Suppressor macrophage treated with lipopolysaccharide for 1 hour (primary cell): ENCODE measurements at places on chromosomes 7 and 10.

DNA sequence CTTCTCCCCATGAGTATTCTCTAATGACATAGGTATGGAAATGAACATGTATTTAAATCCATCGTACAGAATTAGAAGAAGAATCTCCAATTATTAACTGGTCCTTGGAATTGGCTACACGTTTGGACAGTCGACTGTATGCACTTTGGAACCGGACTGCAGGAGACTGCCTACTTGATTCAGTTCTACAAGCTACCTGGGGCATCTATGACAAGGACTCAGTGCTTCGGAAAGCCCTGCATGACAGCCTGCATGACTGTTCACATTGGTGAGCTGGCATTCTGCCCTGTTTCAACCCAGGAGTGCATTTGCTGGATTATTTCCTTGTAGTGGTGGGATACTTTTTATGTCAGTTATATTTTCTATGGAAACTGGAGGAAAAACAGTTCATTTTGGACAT lies 32.2 kb downstream of the ZRANB1 start:
- no peak for DNase-seq

- DNase-seq, result no peak
These were observed 18.6 kb downstream of the NPFFR1 start for GRCh38 chr10:70265032-70265689.

DNA sequence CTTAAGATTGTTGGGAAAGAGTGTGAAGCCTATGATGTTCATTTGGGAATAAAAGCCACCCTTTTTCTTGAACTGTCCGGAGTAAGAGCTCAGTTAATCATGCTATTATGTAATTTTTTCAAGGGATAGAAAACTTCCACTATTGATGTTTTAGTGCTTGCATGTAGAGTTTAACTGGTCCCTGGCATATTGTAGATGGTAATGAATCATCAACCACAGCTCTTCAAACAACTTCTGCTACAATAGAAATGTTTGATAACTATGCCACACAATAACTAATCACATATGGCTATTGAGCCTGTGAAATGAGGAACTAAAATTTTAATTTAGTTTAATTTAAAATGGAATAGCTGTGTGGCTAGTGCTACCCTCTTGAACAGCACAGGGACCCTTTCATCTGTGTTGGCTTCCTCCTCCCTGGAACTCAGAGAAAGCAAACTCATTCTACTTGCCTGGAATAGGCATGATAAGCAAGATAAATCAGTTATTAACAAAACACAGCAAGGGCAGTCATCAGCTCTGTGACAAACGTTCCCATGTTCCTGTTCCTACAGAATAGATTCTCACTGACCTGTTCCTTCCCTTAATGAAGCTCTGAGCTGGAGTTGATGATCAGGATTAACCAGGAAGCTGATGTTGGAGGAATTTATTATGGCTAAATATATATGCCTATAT lies 4.9 kb upstream of the SRI start:
- peak; percentile 67 for DNase-seq

DNA sequence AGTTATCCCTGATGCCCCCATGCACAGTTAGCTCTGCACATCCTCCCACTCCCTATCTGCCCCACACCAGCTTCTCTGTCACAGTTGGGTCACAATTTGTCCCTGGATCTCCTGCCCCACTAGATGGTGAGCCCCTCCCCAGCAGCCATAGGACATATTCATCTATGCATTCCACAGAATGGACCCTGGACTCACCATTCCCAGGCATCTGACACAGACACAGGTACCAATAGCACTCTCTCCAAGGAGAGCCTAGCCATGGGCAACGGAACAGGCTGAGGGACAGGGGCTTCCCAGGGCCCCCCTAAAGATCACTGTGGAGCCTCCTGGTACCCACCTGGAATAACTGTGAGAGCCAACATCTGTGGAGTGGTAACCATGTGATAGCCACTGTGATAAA lies 34.7 kb upstream of the EEPD1 start:
- DNase-seq, result no peak

DNA sequence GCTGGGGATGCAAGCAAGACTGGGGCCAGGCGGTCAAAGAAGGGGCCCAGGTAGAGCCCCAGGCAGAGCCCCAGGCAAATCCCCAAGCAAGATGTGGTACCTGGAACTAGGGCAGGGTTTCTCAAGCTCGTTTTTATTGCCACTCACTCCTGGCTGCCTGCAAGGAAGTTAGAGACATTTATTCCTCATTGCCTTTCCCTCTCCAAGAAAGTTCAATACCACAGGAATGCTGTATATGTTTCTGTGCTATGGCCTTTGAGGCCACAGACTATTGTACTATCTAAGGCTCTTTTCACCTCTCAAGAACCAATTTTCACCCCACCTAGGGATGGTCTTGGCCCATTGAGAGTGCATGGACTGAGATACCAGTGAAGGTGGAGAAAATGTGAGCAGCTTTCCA lies 71.3 kb downstream of the TACC2 start:
- DNase-seq, result no peak

DNA sequence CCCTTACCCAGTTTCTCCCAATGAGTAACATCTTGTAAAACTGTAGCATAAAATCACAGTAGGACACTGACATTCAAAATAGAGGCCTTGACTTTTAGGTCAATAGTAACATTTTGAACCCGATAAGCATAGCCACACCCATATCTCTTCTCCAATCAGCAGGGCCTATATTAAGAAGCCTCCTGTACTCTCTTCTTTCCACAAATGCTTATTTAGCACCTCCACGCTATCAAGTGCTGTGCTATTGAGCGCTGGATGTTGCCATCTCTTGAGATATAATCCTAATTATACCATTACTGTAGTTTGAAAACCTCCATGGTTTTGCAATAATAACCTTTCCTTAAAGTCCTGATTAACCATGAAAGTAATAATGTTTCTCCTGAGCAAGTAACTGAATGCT lies 40.1 kb upstream of the CBLL1 start:
- DNase-seq, result no peak

DNA sequence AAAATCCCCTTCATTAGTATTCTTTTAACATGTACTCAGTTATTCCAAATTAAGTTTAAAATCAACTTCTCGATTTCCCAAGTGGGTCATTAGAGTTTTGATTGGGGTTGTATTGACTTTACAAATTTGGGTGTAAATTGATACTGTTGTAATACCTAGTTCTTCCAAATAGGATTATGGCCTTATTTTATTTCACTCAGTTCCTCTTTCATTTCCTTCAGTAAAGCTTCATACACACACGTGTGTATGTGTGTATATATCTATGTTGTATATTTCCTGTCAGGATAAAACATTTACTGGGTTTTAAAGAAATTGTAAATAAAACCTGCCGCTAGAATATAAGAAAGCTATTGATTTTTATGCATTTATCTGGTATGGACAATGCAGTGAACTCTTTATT lies 15.9 kb downstream of the YME1L1 start:
- DNase-seq, result no peak

GRCh38 chr7:45104844-45105587 lies 6.5 kb downstream of the TBRG4 start:
- no peak for DNase-seq

DNA sequence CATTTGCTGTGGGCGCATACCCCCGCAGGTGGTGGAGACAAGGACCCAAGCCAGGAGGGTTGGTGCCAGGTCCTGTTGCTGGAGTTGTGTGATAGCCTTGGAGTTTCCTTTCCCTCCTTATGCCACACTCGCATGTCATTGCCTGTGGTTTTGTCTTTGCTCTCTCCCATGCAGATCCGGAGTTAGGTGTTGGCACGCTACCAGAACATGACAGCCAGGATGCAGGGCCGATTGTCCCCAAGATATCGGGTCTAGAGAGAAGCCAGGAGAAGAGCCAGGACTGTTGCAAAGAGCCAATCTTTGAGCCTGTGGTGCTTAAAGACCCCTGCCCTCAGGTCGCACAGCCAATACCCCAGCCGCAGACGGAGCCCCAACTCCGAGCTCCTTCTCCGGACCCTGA lies 369.2 kb upstream of the GALNT17 start:
- no peak for DNase-seq

DNA sequence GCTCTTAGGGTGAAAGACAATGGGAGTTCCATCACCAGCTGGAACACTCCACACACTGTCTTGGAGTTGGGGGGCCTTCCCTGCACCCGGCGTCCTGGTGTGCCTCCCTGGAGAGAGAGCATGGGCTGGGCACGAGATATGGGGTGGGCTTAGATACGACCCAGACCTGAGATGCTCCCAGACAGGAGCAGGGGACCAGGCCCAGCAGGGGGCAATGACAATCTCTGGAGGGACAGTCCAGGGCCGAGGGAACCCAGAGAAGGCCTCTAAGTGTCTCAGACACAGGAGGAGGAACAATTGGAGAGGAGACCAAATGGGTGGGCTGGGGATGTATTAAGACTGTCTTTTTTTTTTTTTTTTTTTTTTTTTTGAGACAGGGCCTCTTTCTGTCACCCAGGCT lies 40.0 kb downstream of the MYL10 start:
- no peak for DNase-seq

DNA sequence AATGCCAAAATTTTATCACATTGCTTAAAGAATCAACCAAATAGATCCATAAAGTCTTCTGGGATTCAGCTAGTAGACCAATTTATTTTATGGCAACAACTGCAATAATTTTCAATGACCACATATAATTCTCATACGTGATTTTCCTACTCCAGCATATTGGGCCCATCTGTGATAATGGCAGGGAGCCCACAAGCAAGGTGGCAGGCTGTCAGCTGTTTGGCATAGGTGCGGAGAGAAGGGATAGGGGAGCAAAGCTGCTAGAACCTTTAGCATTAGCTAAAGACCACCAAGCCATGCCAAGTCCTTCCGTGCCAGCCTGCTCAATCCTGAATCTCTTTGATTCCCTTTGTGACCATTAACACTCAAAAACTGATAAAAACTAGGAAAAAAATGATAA lies 721.2 kb downstream of the XPNPEP1 start:
- DNase-seq, result no peak

DNA sequence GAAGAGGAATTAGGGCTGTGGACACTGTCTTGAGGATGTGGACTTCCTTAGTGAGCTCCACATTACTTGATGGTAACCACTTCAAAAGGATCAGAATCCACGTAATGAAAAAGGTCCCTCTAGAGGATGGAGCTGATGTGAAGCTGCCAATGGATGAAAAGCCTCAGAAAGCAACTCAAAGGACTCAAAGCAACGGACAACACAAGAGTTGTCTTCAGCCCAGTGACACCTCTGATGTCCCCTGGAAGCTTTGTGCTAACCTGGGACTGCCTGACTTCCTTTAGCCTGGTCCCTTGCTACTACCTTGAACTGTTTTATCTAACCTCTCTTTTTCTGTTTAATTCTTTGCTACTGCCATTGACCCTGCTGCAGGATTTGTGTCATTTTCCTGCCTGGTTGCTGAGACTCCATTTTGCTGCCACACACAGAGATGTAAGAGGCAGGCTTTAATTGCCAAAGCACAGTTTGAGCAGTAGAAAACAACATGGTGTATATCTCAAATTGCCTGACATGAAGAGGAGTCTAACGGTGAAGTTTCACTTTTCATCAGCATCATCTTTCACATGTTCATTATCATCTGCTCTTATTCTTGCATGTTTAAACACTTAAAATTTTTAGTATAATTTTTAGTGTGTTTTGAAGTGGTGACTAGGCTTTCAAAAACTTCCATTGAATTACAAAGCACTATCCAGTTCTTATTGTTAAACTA lies 11.1 kb upstream of the SGCE start:
- no peak for DNase-seq

GRCh38 chr7:12987238-12987637 lies 299.8 kb downstream of the ARL4A start:
- no peak for DNase-seq

GRCh38 chr10:124624466-124624865 lies 119.7 kb downstream of the FAM53B start:
- no peak for DNase-seq

GRCh38 chr7:5691606-5692005 lies 89.9 kb downstream of the RNF216 start:
- DNase-seq, result no peak

DNA sequence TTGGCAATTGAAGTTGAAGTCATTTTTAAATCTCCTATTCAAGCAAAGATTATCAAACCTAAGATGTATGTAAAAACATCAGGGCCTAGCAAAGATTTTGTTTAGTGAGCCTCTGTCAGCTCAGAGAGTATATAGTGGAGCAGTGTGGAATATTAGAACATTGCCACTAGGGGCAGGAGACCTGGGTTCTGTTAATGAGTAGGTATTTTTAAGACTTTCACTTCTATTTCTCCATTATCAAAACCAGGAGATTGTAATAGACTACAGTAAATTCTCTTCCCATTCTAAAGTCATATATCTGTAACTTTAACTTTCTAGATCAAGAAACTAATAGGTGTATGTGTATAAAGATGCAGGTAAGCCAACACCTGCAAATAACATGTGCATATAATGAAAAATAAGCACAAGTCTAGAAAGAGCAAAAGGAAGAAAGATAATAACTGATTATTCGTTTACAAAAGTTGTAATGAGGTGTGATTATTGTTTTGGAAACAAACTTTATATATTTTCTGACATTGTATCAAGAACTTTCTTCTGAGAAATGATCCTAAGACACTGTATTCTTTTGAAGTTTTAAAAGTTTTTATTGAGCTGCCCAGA lies 64.4 kb downstream of the KCND2 start:
- DNase-seq, result no peak
